ENCODE measurements at places on chromosomes 16 and 17. TPM values are rescaled to one million over a fixed set of nuclear protein-coding genes. Genes with fewer than 3 reads are reported as not detected.

Gene NQO1
- polyA plus RNA-seq = 22.1 TPM

DNA sequence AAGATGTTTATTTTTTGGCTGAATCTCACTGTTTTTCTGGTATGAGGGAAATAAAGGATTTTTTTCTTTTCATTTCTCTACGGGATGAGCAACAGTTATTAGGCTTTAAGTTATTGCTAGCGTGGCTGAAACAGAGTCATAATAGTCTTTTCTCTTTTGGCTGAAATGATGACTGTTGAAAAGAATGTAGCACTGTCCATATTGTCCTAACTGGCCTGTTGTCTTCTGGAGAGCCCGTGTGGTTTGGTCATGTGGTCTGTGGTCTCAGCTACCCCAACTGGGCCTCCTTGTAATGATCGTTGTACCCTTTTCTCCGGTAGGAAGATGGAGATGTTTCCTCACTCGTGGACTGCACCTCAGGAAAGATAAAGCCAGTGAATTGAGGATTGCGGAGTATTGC, 36.6 kb downstream of the EPN2 start:
- no peak for DNase-seq

GRCh38 chr16:87410530-87410929, 18.4 kb downstream of the MAP1LC3B start:
- DNase-seq = no peak

DNA sequence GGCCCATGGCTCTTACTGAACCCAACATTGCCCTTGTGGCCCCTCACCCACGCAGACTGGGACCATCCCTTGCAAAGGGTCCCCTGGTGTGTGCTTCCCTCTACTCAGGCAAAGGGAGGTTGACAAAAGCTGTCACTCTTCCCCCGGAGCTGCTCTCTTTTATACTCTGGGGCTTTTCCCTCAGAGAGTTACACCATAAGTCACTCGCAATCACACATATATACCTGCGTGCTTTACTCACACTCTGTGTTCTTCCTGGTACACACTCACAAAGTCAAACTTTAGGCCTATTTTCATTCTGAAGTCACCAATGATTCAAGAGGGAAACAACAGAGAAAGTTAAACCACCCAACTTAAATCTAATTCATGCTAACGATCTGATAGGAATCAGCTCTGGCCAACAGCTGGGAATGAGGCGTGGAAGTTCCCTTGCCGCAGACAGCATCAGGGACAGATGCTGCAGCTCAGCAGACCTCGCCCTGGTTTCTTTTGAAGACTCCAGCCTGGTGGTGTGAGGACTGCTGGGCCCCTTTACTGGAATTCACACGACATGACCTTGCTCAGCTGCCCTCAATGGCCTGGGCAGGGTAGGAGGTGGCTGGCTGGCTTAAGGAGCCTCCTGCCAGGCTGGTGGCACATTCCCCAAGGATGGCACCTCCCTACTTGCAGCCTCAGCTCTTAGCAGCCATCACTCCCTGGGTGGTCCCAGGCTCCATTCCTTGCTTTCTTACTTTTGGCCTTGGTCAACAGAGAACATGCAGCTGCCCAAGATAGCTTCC, 27.3 kb downstream of the HIC1 start:
- DNase-seq = no peak

- DNase-seq = no peak
Measured at GRCh38 chr16:86026171-86026910, 127.4 kb downstream of the IRF8 start.

DNA sequence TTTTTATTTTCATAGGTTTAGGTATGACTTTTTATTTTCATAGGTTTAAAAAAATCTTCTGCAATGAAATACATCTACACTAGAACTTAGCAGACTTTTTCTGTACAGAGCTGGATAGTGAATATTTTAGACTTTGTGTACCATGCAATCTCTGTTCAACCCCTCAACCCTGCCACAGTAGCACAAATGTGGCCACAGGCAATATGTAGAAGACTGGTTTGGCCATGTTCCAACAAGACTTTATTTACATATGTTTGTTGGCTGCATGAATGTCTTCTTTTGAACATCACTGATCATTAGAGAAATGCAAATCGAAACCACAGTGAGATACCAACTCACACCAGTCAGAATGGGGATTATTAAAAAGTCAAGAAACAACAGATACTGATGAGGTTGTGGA, 229.2 kb downstream of the SHISA9 start:
- no peak for DNase-seq

Gene RND2
- 3.8 TPM for polyA plus RNA-seq

GRCh38 chr16:64180136-64180900, 941.5 kb downstream of the CDH11 start:
- no peak for DNase-seq

Gene DHRS7C
- not detected for polyA plus RNA-seq

DNA sequence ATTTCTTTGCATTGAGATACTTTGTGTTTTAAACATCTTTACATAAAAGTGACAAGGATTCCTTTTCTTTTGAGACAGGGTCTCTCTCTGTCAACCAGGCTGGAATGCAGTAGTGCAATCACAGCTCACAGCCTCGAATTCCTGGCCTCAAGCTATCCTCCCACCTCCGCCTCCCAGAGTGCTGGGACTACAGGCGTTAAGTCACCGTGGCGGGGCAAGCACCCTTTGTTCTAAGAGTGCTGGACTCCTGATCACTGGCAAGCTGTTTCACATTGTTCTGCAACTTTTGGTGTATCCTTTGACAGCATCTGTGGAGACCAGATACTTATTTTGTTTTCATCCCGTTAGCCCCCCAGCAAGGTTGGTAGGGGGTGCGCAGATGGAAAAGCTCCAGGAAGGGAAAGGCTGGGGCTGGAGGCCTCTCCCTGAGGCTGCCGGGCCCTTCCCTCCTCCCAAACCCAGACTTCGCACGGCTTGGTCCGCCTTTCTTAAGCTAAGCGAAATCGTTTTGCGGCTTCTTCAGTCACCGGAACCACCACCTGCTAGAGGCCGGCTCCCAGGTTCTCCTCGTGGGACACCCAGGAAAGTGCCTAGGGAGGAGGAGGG, 1.1 kb downstream of the ST6GALNAC2 start:
- no peak for DNase-seq

Gene PLA2G15
- 21.6 TPM for polyA plus RNA-seq

DNA sequence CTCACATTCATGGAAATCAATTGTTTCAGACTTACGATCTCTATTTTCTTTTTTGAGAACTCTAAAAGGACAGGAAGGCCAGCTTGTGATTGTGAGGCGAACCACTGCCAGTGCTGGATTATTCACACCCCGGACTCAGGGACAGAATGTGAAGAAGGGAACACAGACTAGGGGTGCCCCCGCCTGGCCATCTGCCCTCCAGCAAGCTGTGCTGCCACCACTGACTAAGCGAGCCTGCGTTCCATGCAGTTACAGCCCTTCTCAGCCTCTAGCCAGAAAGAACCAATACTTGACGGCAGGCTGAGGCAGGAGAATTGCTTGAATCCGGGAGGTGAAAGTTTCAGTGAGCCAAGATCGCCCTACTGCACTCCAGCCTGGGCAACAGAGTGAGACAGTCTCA, 2.8 kb downstream of the HAGH start:
- DNase-seq = no peak

GRCh38 chr16:4115949-4116318, 308 bp downstream of the ADCY9 start:
- DNase-seq = no peak

Gene TBX2
- polyA plus RNA-seq = 90.2 TPM

Gene PTGES3L
- 3.0 TPM for polyA plus RNA-seq

GRCh38 chr17:80770881-80771611, 220.6 kb upstream of the CHMP6 start:
- DNase-seq = no peak

Gene TMEM235
- polyA plus RNA-seq = not detected

DNA sequence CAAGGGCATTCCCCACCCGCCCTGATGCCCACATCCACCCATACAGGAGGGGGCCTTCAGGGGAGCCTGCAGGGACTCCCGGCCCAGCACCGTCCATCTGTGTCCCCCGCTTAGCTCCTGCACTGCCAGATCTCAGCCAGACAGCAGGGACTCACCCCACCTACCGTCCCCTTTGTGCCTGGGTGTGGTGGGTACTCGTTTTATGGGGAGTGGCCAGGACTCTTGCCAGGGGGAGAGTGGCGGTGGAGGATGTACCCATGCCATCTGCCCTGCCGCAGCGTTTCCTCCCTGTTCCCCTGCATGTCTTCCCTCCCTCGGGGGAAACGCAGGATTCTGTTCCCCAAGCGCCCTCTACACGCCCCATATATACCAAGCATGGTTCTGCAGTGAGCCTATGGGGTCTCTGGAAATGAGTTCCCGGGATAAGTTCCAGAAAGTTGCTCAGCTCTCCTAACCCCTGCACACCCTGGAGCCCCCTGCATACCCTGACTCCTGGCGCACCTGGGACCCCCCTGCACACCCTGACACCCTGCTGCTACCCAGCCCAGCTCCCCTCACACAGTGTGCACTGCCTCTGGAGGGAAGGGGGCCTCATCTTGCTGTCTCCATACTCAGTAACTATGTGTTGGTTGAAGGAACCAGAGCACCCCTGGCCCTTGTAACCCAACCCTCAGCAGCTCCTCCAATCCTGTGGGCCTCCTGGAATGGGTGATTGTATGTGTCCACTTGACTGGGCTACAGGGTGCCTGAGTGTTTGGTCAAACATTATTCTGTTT, 4.2 kb upstream of the MAFG start:
- DNase-seq = no peak

DNA sequence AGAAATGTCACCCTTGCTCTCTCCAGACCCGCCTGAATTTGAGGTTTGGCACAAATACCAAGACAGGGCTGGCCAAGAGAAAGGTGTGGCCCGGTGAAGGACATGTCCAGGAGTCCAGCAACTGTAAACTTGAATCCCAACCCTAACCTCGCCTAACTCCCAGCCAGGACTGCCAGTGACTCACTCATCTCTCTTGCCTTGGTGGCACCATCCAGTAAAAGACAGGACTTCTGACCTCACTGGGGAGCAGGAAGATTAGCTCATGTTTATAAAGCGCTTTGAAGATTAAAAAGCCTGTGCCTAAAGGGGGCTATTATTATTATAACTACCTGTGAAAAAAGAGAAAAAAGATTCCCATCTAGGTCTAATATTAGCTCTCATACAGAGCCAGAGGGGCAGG, 335.3 kb downstream of the SOX9 start:
- DNase-seq = no peak

DNA sequence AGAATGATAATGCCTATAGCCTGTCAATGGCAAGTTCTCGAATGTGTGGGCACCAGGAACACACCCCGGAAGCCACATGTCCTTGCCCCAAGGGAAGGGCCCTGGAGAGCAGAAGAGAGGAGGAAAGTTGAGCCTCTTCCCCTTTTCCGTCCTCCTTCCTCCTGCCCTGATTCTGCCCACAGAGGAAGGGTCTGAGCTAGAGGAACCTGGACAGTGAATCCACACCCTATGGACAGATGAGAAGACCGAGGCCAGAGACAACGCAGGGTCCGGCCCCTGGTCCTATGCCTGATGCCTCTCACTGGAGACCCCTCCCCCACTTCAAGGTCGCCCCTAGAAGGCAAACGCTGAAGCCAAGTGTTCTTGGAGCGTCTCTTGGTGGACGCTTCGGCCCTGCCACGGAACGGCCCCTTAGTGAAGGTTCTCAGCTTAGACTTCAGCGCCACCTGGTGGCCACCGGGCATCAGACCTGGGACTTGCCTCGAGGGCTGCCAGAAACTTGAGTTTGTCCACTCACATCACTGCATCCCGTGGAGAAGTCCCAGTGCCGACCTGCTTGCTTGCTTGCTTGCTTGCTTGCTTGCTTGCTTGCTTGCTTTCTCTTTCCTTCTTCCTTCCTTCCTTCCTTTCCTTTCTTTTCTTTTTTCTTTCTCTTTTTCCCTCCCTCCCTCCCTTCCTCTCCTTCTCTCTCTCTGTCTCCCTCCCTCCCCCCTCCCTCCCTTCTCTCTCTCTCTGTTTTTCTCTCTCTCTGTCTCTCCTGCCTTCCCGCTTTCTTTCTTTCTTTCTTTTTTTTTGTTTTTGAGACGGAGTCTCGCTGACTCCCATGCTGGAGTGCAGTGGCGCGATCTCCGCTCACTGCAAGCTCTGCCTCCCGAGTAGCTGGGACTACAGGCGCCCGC, 20.6 kb upstream of the SPNS3 start:
- DNase-seq = peak; percentile 64

DNA sequence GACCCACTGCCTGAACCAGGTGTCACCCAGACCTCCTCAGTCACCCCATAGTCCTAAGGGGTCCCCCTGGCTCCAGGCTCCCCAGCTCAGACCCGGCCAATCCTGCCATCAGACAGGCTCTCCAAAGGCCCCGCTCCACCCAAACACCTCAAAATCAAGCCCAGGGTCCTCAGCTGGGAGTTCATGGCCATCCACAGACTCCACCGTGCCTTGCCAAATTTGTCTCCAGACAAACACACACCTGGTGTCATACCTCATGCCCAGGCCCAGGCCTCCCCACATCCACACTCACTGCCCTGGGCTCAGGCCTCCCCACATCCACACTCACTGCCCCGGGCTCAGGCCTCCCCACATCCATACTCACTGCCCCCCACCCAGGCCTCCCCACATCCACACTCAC, 12.5 kb downstream of the RPH3AL start:
- no peak for DNase-seq

DNA sequence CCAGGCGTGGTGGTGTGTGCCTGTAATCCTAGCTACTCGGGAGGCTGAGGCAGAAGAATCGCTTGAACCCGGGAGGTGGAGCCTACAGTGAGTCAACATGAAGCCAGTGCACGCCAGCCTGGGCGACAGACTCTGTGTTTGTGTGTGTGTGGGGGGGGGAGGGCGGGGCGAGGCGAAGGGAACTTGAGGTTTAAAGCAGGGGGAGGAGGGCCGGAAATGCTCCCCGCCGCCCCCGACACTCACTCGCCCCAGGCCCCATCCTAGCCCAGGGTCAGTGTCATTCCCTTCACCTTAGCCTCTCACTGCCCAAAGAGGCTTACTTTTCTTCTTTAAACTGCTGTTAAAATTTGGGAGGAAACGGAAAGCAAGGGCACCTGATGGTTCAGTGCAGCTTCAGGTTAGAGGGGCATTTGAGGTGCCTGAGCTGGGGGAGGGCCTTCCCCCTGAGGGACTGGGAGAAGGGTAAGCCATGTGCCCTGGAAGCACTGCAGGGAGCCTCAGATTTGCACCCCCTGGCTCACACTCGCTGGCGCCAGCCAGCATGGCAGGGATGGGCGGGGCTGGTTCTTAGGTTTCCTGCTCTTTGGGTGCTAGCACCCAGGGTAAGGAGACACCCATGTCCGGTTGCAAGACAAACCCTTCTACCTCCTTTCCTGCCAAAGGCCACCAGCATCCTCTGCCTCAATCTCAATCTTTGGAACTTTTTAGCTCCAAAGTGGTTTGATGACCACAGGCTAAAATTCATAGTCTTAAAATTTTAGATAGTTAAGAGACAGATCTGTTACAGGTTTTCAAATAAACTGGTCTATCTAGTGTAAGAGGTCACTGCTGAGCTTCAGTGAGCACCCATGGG, 2.2 kb upstream of the LIMD2 start:
- DNase-seq = no peak

GRCh38 chr17:33204156-33204555, 88.9 kb downstream of the ASIC2 start:
- DNase-seq = no peak
